ENCODE measurements at places on chromosomes 1 and 21.

DNA sequence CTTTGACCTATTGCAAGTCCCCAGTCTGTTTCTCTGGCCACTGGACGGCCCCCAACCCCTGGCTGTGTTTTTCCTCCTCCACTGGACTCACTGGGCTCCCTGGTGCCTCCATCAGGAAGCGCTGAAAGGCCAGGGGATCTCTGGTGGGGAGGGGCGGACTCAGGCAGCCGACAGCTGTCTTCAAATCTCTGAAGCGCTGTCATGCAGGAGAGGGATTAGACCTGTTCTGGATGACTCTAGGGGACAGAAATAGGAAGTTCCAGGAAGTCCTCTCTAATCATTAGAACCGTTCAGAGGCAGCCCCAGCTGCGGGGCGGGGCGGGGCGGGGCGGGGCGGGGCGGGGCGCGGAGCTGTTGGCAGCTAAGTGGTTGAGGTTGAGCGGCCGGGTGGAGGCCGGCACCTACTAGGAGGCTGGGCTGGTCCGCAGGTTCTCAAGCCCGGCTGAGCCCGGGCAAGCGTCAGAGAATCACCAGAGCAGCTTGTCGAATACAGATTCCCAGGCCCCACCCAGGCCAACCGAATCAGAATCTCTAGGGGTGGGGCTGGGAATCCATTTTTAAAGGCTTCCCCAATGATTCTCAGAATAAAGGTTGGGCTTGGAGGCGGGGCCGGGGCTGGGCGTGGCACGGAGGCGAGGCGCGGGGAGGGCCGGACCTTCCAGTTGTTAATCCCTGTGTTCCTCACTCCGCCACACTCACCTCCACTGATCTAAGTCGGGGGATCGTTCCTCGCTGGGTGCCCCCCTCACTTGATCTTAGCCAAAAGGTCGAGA, 11.4 kb upstream of the PHLDA3 start:
- peak overlapping the region; percentile 47 for H3K4me3 ChIP-seq
- peaks cover 7% of the 10 kb centered on the region for H3K36me3 ChIP-seq
- no peaks in the 10 kb centered on the region for H3K27me3 ChIP-seq
- peak; percentile 83 for DNase-seq
- peaks cover 25% of the 10 kb centered on the region for H3K4me1 ChIP-seq
- H3K27ac ChIP-seq = no peak overlapping the region

- H3K27ac ChIP-seq = no peak overlapping the region
- peak; percentile 69 for DNase-seq
- H3K27me3 ChIP-seq = peaks cover 35% of the 10 kb centered on the region
- H3K36me3 ChIP-seq = no peaks in the 10 kb centered on the region
- H3K4me3 ChIP-seq = no peak overlapping the region
These were observed 2.5 kb upstream of the PTGER3 start for GRCh38 chr1:71049951-71050598.

DNA sequence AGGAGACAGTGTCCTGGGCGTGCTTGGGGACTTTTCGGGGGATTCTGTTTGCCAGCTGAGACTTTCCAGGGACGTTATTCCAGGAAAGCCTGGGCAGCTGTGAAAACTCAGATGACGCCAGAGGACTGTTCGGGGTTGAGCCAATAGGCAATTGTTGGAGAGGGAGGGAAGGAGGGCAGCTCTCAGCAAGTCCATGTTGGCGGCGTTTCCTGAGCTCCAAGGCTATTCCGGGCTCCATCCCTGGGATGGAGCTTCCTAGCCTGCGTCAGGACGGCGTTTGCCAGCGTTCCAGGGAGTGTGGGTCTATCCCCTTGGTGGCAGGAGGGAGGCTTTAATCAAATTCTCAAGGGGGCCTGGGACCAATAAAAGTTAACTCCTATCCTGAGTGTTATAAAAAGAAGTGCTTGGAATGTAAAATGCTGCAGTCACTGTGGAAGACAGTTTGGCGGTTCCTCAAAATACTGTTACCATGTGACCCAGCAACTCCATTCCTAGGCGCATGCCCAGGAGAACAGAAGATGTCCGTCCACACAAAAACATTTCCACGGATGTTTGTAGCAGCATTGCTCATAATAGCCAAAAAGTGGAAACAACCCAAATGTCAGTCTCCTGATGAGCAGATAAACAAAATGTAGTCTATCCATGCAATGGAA, 15.2 kb downstream of the SLC27A3 start:
- H3K4me3 ChIP-seq = peak overlapping the region; percentile 48
- peaks cover 28% of the 10 kb centered on the region for H3K4me1 ChIP-seq
- no peaks in the 10 kb centered on the region for H3K36me3 ChIP-seq
- H3K27me3 ChIP-seq = no peaks in the 10 kb centered on the region

GRCh38 chr1:9691108-9691445, 39.5 kb downstream of the PIK3CD start:
- no peak for DNase-seq
- peaks cover 46% of the 10 kb centered on the region for H3K4me1 ChIP-seq
- H3K27me3 ChIP-seq = no peaks in the 10 kb centered on the region
- no peak overlapping the region for H3K4me3 ChIP-seq
- peak overlapping the region; percentile 12 for H3K27ac ChIP-seq

- DNase-seq = peak; percentile 62
- H3K36me3 ChIP-seq = no peaks in the 10 kb centered on the region
- no peak overlapping the region for H3K4me3 ChIP-seq
These were observed 9.5 kb upstream of the KCNA2 start for GRCh38 chr1:110615548-110616130.

DNA sequence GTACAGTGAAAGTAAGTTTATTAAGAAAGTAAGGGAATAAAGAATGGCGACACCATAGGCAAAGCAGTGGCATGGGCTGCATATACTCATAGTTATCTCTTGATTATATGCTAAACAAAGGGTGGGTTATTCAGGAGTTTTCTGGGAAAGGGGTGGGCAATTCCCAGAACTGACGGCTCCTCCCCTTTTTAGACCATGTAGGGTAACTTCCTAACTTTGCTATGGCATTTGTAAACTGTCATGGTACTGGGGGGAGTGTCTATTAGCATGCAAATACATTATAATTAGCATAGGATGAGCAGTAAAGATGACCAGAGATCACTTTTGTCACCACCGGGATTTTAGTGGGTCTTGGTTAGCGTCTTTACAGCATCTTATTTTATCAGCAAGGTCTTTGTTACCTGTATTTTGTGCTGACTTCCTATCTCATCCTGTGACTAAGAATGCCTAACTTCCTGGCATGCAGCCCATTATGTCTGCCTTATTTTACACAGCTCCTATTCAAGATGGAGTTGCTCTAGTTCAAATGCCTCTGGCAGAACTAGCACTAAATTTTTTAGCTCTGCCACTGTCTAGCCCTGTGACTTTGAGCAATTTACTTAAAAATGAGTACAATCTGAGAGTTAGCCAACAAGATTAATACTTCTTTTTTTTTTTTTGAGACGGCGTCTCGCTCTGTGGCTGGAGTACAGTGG, 110.3 kb upstream of the PALMD start:
- no peaks in the 10 kb centered on the region for H3K27me3 ChIP-seq
- H3K27ac ChIP-seq = no peak overlapping the region
- no peak overlapping the region for H3K4me3 ChIP-seq
- H3K4me1 ChIP-seq = no peaks in the 10 kb centered on the region
- no peaks in the 10 kb centered on the region for H3K36me3 ChIP-seq

DNA sequence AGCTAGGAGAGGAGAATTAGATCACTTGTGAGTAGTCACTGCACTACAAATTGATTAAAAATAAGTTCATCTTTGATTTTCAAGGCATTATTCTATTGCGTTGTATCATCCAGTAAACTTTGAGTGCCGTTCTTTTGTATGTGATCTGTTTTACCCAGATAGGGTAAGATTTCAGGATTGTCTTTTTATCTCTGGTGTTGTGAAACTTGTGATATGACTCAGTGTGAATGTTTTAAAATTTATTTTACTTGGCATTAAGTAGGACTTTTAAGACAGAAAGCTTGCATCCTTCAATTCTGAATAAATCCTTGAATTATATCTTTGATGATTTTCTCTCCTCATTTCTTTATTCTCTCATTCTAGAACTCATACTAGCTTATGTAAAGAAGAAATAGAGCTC, 93.3 kb upstream of the ADAMTS5 start:
- no peak for DNase-seq
- H3K36me3 ChIP-seq = no peaks in the 10 kb centered on the region
- H3K4me3 ChIP-seq = no peak overlapping the region
- no peaks in the 10 kb centered on the region for H3K4me1 ChIP-seq
- no peak overlapping the region for H3K27ac ChIP-seq
- H3K27me3 ChIP-seq = no peaks in the 10 kb centered on the region

GRCh38 chr1:230728710-230729392, 14.9 kb upstream of the AGT start:
- H3K4me1 ChIP-seq = no peaks in the 10 kb centered on the region
- H3K4me3 ChIP-seq = no peak overlapping the region
- no peak overlapping the region for H3K27ac ChIP-seq
- no peak for DNase-seq

Data from B cell (primary cell).